ENCODE measurements at places on chromosomes 1 and 21.

GRCh38 chr1:151968791-151969399 is 24.8 kb downstream of the S100A10 start:
- no peak for DNase-seq

GRCh38 chr1:30853350-30853749 is 55.2 kb downstream of the SDC3 start:
- no peak for DNase-seq

DNA sequence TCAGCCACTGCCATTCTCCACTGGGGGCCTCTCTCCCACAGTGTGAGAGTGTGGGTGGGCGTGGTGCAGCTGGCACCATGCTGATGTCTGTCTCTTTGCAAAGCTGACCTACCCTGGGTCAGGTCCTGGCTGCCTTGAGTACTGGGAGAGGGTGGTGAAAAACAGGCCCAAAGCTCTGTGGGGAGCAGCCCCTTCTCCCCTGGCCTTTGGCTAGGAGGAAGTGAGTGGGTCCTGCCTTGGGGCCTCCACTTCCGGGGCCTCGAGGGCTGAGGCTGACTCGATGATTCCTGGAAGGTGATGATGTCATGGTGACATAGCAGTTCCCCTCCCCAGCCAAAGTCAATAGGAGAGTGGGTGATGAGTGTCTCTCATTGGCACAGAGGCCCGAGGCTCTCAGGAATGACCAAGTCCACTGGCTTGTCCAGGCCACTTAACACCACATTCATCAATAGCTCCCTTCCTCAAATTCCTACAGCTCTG is 53.0 kb downstream of the IER5 start:
- DNase-seq: no peak

- DNase-seq: no peak
Observed at GRCh38 chr1:214551436-214552173, at the start of gene PTPN14. Gene PTPN14, minus strand, starts transcription at chr1:214551602. Its CDS starts 86,799 bp downstream, at chr1:214464803.

DNA sequence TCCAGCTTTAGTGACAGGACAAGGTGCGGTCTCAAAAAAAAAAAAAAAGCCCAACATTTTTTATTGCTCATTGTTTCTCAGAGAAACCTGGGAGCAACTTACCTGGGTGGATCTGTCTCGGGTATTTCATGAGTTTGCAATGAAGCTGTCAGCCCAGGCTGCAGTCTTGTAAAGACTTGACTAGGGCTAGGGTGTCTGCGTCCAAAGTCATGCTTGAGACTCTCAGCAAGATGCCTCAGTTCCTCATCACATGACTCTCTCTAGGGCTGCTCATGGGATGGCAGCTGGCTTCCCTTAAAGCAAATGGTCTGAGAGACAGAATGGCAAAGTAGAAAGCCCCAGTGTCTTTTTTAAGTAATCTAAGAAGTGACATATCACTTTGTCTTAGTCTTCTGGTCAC is 8.1 kb downstream of the GABPA start:
- DNase-seq: no peak

DNA sequence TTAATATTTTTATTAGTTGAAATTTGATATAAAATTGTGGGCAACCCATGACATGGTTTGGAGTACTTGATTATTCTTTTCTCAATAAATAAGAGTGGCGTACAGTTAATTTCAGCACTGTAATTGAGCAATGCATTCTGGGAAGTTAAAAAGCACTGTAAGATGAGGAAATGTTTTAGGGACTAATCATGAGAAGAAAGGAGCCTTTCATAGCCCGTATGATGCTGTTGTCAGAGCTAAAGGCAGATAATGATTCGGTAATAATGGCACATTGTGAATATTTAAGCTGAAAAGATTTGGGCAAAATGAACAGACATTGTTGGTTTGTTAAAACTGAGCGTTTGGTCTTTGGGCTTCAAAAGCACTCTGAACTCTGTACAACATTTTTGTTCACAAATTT is 139.3 kb downstream of the NFIA start:
- no peak for DNase-seq

DNA sequence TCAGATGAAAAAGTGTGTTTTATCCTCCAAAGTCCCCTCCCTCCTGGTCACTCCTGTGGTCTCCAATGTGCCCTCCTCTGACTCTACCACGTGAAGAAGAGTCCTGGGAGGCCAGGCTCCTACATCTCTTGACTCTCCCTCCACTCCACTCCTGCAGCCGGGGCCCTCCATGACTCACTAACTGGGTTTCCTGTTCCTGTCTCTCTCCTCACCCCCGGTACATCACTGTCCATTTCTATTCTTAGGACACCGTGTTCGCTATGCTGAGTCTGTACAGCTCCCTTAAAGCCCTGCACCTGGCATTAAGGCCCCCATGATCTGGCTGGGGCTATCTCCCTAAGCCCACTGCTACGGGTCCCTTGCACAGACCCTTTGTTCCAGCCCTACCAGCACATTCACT is 93.4 kb downstream of the BCAR3 start:
- DNase-seq: no peak

GRCh38 chr1:204641455-204641854 is 44.1 kb downstream of the LRRN2 start:
- no peak for DNase-seq

- no peak for DNase-seq
Observed at GRCh38 chr21:39612233-39613040, at the start of gene B3GALT5. Gene B3GALT5, plus strand, starts transcription at chr21:39612940. Its CDS starts 47,620 bp downstream, at chr21:39660560.

- no peak for DNase-seq
Observed at GRCh38 chr1:38030596-38031512, 15.7 kb downstream of the POU3F1 start.

DNA sequence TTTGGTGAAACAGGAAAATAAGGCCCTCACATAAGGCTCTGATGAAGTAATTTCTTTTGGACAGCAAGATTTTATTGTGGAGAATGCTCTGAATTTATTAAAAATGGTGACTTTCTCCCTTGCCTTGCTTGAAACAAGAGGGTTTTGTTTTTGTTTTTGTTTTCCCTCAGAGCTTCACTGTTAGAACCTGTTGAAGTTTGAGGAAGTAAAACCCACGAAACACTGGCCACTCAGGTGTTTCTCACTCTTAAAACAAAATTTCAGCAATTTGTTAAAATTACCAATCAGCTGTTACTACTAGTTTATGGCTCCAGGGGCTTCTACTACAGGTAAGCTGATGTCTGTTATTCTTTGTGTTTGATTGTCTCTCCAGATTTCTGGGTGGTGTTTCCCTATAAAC is 112.6 kb upstream of the B3GALT2 start:
- DNase-seq: no peak

- DNase-seq: no peak
Observed at GRCh38 chr1:101241485-101242225, 4.8 kb downstream of the S1PR1 start.

DNA sequence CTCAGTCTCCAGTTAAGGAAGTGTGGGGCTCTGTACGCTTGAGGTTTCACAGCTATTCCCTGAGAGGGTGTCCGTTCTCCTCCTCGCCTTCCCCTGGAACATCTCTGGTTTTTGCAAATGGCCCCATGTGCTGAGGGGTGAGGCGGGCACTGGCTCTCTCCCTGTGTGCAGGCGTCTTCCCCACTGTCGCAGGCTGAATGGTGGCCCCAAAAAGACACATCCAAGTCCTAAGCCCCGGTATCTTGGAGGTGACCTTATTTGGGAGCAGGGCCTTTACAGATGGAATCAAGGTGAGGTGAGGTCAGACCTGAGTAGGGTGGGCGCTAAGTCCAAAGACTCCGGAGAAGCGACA is 98.0 kb upstream of the TMPRSS2 start:
- DNase-seq: no peak

GRCh38 chr1:228088586-228089498 is 6.3 kb downstream of the ARF1 start:
- DNase-seq: no peak

DNA sequence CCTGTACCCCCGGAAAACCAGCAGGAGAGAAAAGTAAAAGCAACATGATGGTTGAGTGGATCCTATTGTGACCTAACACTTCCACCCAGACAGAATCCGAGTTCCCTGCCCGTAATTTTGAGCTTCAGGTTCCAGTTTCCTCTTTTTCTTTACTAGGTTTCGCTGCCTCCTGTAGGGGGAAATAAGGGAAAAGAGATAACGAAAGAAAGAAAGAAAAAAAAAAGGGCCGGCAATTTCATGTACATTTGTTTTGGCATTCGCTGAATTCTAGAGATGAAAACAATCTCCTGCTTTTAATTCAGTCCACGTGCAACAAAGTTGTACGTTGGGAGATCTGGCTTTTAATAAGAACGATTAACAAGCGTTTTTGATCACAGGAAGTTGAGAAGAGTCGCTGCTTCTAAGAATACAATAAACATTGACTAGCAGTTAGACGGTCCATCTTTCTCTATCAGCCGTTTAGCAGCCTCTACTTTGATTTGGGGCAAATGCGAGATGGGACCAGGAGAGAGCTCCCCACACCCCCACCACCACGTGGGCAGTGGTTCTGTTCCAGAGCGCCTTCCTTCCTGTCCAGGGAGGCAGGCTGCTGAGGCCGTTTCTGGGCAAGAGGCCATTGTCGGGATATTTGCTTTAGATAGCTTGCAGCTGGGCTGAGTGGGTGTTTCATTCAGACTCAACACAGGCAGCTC is 155.9 kb upstream of the RUNX1 start:
- no peak for DNase-seq

DNA sequence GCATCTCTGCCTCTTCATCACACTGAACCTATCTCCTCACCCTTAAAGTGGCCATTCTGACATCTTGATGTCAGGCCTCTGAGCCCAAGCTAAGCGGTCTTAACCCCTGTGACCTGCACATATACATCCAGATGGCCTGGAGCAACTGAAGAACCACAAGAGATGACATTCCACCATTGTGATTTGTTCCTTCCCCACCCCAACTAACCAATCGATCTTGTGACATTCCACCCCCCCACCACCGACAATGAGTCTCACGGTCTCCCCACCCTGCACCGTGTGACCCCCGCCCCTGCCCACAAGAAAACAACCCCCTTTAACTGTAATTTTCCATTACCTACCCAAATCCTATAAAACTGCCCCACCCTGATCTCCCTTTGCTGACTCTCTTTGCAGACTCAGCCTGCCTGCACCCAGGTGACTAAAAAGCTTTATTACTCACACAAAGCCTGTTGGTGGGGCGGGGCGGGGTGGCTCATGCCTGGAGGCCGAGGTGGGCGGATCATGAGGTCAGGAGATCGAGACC is 21.0 kb upstream of the PINK1 start:
- DNase-seq: no peak

DNA sequence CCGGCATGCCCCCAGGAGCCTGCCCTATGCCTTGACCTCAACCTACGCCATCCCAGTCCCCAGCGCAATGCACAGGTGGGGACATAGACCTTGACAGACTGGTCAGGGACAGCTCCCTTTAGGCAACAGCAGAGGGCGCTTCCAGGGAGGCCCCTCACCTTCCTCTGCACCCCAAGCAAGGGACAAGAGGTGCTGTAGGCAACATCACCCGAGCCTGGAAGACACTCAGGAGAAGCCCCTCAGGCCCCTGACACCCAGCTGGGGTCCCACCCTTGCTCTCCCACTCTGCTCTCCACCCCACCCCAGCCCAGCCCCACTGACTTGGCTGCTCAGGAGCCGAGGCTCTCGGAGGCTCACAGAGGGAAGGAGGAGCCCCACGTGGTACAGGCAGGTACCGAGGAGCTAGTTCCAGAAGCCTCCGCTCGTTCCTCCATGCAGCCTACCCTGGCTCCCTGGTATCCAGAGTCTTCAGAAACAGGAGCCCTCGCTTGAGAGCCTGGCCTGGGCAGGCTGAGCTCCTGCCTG is 2.4 kb upstream of the WNT3A start:
- no peak for DNase-seq

- no peak for DNase-seq
Observed at GRCh38 chr1:149916898-149917252, 769 bp downstream of the SV2A start.

DNA sequence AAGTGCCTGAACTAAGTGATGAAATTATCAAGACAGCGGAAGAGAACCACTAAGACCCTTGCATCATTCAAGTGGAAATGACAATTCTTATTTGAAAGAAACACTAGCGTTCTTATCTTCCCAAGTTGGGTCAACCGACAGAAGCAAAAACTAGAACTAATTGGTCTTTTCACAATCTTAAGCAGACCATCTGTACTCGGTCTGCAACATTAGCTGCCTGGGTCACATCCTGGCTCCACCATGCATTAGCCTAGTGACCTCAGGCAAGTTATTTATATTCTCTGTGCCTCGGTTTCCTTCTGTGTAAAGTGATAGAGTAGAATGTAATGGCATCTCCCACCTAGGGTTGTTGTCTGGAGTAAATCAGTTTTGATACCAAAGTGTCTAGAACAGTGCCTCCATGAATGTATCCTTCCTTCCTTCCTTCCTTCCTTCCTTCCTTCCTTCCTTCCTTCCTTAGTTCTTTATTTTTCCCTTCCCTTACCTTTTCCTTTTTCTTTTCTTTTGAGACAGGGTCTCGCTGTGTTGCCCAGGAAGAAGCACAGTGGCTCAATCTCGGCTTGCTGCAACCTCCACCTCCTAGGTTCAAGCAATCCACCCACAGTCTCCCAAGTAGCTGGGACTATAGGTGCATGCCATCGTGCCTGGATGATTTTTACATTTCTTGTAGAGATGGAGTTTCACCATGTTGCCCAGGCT is 6.0 kb downstream of the COLGALT2 start:
- no peak for DNase-seq

DNA sequence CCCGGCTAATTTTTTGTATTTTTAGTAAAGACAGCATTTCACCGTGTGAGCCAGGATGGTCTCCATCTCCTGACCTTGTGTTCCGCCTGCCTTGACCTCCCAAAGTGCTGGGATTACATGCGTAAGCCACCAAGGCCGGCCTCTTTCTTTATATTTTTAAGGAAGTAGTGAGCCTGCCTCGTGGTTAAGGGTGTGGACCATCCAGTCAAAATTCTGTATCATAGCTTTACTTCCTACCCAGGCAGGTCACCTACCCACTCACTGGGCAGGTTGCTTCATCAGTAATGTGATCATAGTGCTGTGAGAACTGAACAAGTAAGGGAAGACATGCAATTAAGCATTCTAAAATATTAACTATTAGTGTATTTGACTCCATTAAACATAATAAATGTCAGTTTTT is 8.1 kb upstream of the ACOT7 start:
- no peak for DNase-seq

DNA sequence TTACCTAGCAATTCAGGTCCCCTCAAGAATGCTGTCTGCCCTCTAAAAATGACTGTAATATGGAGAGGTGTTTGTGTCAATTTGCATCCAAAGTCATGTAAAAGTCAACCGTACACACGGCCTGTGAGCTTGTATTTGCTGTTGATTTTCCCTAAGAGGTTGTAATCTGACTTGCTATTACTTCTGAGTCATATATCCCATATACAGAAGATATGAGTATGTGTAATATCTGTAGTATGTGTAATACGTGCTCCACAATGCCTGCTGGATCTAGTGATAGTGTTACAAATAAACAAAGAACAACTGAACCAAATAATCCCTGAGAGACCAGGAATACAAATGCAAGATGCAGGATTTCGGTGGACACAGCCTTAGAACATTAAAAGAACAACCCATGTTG is 1.4 kb upstream of the KCNJ6 start:
- no peak for DNase-seq

DNA sequence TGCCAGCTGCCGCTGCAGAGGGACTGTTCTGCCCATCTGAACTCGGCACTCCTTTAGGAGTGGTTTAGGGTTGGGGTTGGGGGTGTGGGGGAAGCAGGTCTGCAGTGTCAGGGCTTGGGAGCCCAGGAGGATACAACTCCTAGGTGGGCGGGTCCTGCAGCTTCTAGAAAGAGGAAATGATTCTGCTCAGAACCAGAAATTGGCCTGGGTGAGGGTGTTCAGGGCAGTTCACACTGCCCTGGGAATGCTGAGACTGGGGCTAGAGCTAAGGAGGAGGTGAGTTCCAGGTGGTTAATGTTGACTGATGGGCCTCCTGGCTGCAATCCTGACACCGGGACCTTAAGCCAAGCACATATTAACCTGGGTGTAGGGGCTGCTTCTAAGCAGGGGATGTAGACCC is 4.8 kb upstream of the SLC26A9 start:
- DNase-seq: no peak
